HFFc6 (cell line): ENCODE measurements at places on chromosomes 7 and 10. TPM values are rescaled to one million over a fixed set of nuclear protein-coding genes. Genes with fewer than 3 reads are reported as not detected.

GRCh38 chr10:5496261-5497250, 2.8 kb downstream of the CALML5 start:
- no peak for DNase-seq
- H3K4me1 ChIP-seq: no peaks in the 10 kb centered on the region
- peaks cover 20% of the 10 kb centered on the region for H3K27me3 ChIP-seq

DNA sequence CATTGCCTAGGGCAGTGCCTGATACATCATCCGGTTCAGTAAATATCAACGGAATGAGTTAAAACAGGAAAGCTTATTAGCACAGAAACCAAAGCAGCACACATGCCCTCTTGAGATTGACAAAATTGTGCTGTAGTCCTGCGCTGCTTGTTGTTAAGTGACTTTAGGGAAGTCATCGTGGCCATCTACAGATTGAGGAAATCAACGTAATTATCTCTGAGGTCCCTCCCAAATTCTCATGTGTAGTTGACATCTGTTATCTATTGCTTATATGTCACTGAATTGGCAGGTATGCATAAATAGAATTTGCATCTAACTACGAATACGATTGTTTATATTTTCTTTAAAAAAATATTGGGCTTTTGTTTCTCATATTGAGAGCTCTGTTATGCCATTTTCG, 3.5 kb upstream of the GNB2 start:
- H3K27ac ChIP-seq: no peak overlapping the region
- no peaks in the 10 kb centered on the region for H3K36me3 ChIP-seq
- no peak overlapping the region for H3K4me3 ChIP-seq
- no peak for DNase-seq

Gene CTAGE8
- not detected in 3 replicates for total RNA-seq

Gene NOS3
- 0.51 to 3.0 TPM (median 0.62 TPM) in 3 replicates for total RNA-seq

- peak overlapping the region; percentile 90 for H3K4me3 ChIP-seq
- peaks cover 34% of the 10 kb centered on the region for H3K4me1 ChIP-seq
- H3K27me3 ChIP-seq: peaks cover 24% of the 10 kb centered on the region
- H3K36me3 ChIP-seq: no peaks in the 10 kb centered on the region
- peak overlapping the region; percentile 25; the same call in 1 of the 2 replicates for H3K27ac ChIP-seq
These were observed 1.0 kb downstream of the PRR15 start for GRCh38 chr7:29564496-29565223.

GRCh38 chr7:136247211-136247610, 270.1 kb upstream of the MTPN start:
- H3K4me1 ChIP-seq: no peaks in the 10 kb centered on the region
- no peak overlapping the region for H3K4me3 ChIP-seq
- peaks cover 5% of the 10 kb centered on the region for H3K36me3 ChIP-seq
- DNase-seq: no peak
- no peak overlapping the region for H3K27ac ChIP-seq
- H3K27me3 ChIP-seq: no peaks in the 10 kb centered on the region

- peaks cover 7% of the 10 kb centered on the region for H3K27me3 ChIP-seq
- no peak overlapping the region for H3K27ac ChIP-seq
- peaks cover 26% of the 10 kb centered on the region for H3K4me1 ChIP-seq
- no peaks in the 10 kb centered on the region for H3K36me3 ChIP-seq
- H3K4me3 ChIP-seq: no peak overlapping the region
These were observed 37.2 kb upstream of the CDH23 start for GRCh38 chr10:71359364-71360046.

Gene HSPA14
- 10.4 to 13.5 TPM (median 12.4 TPM) in 3 replicates for total RNA-seq
